AG20443 (cell line): ENCODE measurements at places on chromosomes 5 and 9.

- no peak for DNase-seq
Measured at GRCh38 chr5:110590187-110590586, 136.3 kb downstream of the TMEM232 start.

GRCh38 chr5:112657804-112658203 is 79.9 kb upstream of the APC start:
- DNase-seq = no peak

- no peak for DNase-seq
Measured at GRCh38 chr5:136232316-136232715, 39.4 kb upstream of the SMIM32 start.

- peak; percentile 71 for DNase-seq
Measured at GRCh38 chr9:69549310-69550202, 122.6 kb downstream of the APBA1 start.

GRCh38 chr5:123150089-123150488 is 61.0 kb downstream of the PRDM6 start:
- DNase-seq = no peak

DNA sequence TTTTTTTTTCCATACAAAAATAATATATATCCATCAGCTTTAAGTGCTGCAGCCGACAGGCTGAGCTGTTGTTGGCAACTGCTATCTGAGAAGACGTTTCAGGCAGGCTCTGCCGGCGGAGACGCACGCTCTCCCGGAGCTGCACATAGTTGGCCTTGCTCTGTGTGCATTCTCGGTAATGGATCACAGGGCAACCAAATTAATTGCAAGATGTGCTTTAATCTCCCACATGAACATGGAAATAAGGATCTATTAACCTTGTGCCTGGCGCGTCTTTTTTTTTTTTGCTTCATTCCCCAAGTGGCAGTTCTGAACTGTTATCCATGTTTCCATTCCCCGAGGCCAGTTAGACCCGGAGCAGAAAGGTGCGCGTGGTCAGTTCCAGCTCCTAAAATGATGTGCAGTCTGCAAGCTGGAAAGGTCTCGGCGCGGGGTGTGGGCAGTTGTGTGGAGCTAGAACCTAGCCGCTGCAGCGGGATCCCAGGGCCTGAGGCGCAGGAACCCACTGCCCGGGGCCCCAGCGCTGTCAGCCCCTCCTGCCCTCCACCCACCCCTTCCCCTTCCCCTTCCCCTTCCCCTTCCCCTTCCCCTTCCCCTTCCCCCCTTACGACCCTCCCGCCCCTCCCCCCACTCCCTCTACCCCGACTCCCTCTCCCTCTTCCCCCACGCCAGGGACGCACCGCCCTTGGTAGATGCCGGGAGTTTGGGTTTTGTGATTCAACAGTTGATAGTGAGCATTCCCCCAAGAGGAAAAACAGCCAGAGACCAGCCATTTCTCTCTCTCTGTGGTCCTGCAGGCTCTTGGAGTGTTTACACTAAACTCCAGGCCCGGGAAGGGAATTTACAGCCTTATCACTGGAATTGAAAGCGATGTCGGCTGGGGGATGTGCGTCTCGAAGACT is 137.8 kb downstream of the CEP120 start:
- DNase-seq = peak; percentile 36

DNA sequence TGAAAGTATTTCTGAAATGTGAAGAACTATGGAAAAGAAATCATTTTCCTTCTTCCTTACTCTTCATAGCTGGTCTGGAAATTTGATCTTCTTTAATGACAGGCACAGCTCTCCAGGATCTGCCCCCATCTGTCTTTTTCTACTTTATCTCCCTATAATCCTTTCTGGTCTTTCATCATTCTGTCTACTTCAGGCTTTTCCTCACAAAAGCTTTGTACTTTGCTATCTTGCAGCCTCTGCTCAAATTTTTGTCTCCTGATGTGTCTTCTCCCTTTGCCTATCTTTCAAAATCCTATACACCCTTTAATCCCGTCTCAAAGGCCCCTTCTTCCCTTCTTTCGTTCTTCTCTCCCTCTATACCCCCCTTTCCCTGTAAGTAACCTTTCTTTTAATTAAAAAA is 114.9 kb upstream of the ATP10B start:
- DNase-seq = no peak

GRCh38 chr9:116868201-116868600 is 181.1 kb downstream of the TRIM32 start:
- no peak for DNase-seq

GRCh38 chr5:39405083-39405843 is 19.5 kb downstream of the DAB2 start:
- DNase-seq = no peak

GRCh38 chr5:113794981-113795380 is 281.5 kb downstream of the YTHDC2 start:
- no peak for DNase-seq

GRCh38 chr9:137588891-137589290 is 1.4 kb downstream of the ZMYND19 start:
- DNase-seq = no peak

GRCh38 chr9:6911901-6912638 is 154.3 kb downstream of the KDM4C start:
- no peak for DNase-seq

DNA sequence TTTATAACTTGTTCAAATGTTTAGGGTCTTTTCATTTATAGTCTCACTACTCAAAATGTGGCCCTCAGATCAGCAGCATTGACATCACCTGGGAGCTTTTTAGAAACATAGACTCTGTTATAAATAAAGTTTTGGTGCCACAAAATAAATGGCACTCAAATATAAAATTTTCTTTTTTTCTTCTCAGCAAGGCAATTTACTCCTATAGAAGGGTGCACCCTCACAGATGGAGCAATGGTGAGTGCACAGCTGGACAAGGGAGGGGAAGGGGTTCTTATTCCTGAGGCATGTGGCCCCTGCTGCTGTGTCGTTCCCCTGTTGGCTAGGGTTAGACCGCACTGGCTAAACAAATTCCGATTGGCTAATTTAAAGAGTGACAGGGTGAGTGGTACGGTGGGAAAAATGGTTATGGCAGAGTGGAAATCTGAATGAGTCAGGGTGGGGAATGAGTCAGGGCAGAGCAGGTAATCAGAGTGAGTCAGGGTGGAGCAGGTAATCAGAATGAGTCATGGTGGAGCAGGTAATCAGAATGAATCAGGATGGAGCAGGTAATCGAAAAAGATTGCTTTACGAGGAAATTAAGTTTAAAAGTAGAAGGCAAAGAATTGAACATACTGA is 31.8 kb upstream of the C7 start:
- no peak for DNase-seq

- peak; percentile 3 for DNase-seq
Measured at GRCh38 chr9:133210609-133211008, 1.6 kb upstream of the OBP2B start.

- no peak for DNase-seq
Measured at GRCh38 chr5:61704289-61704688, 372.2 kb downstream of the ZSWIM6 start.

DNA sequence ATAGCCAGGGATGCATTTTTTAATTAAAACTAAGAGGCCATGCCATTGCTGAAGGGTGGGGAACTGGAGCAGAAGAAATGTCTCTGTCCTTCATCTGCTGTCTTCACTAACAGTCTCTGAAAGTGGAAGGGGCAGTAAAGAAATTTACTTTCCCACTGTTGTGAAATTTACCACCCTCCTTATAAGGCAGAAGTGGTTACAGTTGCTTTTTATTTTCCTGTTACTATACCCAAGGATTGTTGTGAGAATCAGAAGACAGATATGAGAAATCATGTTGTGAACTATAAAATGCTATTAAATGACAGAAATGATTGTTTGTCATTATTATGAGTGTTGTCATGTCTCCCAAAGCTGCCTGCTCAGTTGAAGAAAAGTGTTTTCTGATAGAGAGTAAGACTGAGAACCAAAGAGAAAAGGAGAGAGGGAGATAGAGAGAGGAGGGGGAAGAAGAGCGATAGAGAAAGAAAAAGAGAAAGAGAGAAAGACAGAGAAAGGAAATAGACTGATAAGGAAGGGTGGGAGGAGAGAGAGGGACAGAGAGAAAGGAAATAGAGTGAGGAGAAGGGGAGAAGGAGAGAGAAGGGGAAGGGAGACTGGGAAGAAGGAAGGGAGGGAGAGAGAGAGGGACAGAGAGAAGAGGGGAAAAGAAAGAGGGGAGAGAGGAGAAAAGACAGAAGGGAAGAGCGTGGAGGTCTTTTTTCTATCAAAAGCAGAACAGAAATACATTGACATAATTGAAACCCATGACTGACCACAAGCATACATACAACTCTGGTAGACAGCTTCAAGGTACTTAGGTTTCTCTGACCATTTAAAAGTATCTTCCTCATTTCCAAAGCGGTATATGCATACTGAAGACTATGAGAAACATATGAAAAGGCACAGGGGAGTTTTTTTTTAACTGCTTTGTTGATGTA is 22.5 kb downstream of the SEC61B start:
- DNase-seq = no peak

DNA sequence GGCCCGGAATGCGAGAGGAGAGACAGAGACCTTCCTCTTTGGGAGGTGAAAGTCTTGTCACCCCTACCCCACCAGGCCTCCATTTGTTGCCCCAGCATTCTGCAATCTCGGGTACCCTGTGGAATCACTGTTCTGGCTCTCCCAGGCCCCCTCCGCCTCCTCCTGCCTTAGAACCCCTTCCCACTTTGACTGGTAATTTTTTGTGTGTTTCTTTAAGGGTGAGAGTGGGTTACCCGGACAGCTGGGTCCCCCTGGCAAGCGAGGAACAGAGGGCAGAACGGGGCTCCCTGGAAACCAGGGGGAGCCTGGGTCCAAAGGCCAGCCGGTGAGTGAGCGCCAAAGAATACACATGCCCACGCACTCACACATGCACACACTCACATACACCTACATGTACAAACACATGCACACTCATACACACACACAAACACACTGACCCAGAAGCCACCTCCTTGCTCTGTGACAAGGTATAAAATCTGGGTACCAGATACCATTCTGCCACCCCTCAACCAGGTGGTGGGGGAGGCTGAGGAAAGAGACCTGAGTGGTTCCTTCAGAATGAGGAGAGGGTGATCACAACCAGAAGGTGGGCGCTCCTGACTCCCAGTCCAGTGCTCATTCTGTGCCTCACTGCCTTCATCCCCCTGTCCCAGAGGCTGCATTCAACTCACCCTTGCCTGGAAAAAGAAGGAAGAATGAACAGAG is 30.9 kb upstream of the ORM1 start:
- DNase-seq = no peak

- DNase-seq = no peak
Measured at GRCh38 chr9:121185774-121186403, 15.8 kb downstream of the RAB14 start.

DNA sequence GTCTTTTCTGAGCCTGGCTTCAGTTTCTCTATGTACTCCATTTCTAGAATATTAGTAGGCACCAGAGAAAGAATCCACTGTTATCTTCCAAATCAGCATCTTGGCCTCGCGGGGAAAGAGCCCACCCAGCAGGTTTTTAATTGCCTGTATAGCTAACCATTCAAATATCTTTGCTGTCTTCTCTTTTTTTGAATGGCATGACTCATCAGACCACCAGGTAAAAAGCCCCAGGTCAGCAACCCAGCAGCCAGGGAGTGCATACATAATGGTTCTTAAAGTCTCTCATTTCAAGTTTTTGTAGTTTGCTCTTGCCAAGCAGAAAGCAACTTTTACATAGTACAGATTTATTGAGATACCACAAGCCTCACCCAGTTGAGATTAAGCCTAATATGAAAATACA is 50.7 kb downstream of the TMEM167A start:
- DNase-seq = no peak

DNA sequence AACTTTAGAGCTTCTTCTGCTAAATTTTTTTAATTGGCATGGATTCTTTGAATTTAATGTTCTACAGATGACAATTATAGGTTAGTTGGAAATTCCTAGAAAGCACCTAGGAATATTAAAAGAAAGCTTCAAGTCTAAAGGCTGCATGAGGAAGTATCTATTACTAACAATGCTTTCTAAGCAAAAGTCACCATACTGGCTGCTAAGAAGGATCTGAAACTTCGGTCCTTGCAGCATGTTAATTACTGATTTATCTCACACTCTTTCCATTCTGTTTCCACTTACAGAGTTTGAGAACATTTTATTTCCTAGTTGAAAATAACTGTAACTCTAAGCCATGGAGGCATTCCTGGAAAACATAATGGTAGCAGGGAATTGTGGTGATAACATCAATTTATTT is 8.4 kb downstream of the SEMA6A start:
- DNase-seq = no peak

- DNase-seq = no peak
Measured at GRCh38 chr5:35209862-35210261, 20.4 kb downstream of the PRLR start.

GRCh38 chr5:1845696-1846095 is 37.0 kb downstream of the IRX4 start:
- no peak for DNase-seq

DNA sequence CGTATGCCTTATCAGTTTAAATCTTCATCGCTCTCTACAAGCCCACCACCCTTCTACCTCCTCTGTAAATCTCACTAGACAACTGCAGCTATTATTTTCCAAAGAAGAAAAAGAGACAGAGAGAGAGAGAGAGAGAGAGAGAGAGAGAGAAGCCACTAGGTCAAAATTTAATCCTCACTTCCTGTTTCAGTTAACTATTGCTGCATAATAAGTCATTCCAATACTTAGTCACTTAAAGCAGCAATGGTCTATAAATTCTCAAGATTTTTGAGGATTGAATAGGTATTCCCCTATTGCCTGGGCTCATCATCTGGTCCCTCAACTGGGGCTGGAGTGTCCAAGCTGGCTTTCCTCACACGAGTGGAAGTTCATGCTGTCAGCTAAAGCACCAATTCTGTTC is 68.8 kb downstream of the ITGA1 start:
- peak; percentile 33 for DNase-seq

GRCh38 chr5:35092703-35093102 is 45.0 kb upstream of the AGXT2 start:
- DNase-seq = no peak

DNA sequence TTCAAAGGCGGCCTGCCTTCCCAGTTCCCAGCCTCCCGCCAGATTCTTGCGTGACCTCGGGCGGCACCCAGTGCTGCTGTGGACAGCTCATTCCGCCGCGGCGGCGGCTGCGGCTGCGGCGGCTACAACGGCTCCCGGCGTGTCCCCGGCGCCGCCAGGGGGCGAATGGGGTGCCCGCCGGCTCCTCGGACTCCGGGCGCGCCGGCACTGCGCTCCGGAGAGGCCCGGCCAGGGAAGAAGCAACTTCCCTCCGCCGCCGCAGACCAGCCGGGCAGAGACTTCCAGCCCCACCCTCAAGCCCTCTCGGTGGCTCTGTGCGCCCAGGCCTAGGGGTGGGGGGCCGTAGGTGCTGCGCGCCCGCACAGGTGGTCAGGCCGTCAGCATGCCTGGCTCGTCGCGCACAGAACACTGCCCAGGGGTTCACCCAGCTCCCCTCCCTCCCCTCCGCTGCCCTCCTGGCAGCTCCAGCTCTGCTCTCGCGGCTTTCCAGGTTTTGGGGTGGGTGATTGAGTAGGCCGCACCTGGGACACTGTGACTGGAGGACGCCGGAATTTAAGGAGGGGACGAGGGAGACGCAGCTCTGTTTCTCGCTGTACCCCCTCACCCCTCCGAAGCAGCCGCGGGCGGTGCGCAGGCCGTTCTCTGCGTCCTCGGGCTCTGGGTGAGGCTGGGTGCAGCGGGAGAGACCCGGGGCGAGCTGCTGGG is 20.2 kb downstream of the IGIP start:
- DNase-seq = peak; percentile 93
